CD4-positive, alpha-beta T cell (primary cell): ENCODE measurements at places on chromosomes 2 and 18.
A peak's percentile ranks its signal among the peaks of the same experiment; 100 is the strongest.

- DNase-seq = no peak
Observed at GRCh38 chr2:212037062-212037461, 501.5 kb downstream of the ERBB4 start.

GRCh38 chr2:211946960-211947359 is 591.6 kb downstream of the ERBB4 start:
- DNase-seq = no peak

GRCh38 chr2:20209373-20210109 is 15.4 kb downstream of the SDC1 start:
- no peak for DNase-seq

DNA sequence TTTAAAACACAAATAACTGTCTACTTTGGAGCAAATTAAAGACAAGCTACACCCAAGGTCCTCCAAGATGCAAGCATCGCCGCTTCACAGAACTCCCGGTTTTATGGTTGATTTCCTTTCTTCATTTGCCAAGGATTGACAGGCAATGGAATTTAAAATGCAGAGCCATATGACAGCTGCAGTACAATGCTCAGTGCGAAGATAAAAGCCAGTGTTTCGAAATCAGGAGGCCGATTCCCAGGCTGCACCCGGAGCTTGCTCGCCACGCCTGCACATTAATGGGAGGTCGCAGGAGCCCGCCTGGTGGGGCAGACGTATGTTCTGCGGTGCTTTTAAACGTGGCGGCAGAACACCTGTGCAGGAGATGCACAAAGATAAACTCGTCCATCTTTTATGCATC is 727.6 kb upstream of the SOX11 start:
- DNase-seq = no peak

GRCh38 chr2:177207101-177207500 is 5.5 kb upstream of the HNRNPA3 start:
- DNase-seq = no peak

DNA sequence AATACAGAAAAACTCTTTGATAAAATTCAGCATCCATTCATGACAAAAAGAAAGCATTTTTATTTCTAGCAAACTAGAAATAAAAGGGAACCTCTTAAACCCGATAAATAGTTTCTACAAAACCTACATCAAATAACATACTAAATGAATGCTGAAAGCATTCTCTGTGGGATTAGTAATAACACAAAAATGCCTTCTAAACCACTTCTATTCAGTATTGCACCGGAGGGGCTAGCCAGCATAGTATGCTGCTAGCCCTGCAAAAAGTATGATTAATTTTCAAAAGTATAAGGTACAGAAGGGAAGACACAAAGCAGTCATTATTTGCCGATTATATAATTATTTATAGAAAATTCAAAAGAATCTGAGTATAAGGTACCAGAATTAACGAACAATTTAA is 145.2 kb downstream of the DTNB start:
- no peak for DNase-seq

DNA sequence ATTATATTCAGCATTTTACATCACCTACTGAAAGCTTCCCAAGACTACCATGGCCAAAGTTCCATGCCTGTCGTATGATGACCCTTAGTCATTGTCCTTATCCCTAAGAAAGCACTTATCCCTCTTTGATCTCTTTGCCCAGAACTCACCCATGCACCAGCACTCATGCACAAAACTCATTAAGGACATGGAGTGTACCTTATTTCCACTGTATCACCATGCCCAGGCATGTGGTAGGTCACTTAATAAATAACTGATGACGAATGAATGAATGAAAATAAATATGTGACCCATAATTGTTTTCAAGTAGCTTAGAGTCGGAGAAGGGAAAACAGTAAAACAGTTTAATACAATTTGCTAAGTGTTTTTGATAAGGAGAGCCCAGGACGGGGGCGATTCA is 220.1 kb downstream of the IKZF2 start:
- no peak for DNase-seq

DNA sequence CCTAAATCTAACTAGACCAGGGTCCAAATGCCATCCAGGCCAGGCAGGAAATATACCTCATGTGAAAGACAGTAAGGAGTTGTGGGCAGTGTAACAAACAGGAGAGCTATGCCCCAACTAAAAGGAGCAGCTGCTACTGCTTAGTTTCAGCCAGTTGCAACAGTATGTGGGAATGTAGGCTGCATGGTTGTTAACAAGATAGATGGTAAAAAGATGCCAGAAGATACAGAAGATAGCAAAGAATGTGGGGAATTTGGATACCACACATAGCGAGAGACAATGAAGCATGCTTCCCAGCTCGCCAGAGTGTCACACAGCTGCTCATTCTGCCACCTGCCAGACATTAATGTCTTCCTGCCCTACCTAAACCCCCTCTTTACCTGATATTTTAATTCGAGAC is 39.4 kb upstream of the CYBRD1 start:
- no peak for DNase-seq

GRCh38 chr18:62781893-62782292 is 66.6 kb downstream of the PHLPP1 start:
- DNase-seq = no peak

- no peak for DNase-seq
Observed at GRCh38 chr2:95048825-95049682, 23.5 kb downstream of the MAL start.

DNA sequence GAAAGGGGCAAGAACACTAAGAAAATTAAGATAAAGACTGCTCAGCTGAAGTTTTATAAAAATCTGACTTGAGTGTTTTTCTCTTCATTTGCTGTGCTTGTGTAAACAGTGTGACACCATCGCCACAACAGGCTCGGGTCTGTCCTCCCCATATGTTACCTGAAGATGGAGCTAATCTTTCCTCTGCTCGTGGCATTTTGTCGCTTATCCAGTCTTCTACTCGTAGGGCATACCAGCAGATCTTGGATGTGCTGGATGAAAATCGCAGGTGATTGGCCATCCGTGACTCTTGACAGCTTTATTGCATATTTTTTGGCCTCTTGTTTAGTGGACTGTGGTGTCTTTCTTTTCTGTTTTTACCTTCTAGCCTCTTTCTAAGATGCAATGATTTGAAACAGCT is 22.1 kb downstream of the MFF start:
- no peak for DNase-seq

DNA sequence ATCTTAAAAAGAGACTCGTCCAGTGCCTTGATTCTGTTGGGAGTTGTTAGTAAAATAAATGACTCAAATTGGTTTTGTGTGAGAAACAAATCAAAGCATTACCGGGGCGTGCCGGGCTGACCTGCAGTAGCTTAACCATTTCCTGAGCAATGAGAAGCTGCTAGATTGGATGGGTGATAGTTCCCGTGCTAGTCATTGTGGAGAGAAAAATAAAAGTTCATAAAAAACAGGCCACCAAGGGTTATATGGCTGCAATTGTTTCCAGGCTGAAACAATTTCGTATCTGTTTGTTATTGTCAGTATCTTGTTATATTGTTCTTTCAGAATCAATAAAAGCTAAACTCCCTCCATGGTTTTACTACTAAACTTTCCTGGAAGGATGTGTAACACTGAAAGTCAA is 314.4 kb downstream of the MTX2 start:
- no peak for DNase-seq

GRCh38 chr18:64244571-64244970 is 95.7 kb upstream of the LINC00305 start:
- no peak for DNase-seq

- no peak for DNase-seq
Observed at GRCh38 chr2:212385241-212385640, 153.4 kb downstream of the ERBB4 start.

DNA sequence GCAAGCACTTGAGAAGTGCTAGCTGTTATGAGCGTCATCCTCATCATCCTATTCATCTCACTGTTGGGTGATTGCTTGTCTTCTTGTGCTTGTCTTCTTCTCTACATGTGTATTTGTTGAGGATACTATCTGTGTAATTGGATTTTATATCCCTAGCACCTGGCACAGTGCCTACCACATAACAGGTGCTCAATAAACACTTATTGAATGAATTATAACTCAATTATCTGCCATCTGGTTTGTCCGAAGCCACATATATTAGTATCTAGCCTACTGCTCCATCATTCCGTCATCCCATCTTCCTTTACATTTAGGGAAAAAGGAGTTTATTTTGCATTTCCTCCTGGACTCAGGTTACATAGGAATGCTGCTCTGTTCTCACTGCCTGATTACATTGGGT is 330.4 kb upstream of the ETAA1 start:
- no peak for DNase-seq

GRCh38 chr2:70946832-70947442 is 11.2 kb downstream of the ATP6V1B1 start:
- DNase-seq = peak; percentile 31

DNA sequence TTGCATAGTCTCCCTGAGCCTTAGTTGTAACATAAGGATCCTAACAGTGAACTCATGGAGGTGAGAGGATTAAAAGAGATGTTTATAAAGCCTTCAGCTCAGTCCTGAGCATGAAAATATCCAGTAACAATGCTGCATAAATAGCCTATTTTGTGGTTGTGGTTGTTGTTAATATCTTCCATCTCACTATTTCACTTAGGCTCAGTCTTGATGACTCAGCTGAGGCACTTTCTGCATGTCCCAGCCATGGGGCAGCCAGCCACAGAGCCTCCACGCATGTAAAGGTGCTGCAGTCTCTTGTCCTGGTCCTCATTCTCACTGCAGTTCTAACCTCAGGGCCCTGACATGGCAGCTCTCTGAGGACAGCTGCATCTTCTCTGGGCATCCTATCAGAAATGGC is 218.8 kb upstream of the PKDCC start:
- no peak for DNase-seq

DNA sequence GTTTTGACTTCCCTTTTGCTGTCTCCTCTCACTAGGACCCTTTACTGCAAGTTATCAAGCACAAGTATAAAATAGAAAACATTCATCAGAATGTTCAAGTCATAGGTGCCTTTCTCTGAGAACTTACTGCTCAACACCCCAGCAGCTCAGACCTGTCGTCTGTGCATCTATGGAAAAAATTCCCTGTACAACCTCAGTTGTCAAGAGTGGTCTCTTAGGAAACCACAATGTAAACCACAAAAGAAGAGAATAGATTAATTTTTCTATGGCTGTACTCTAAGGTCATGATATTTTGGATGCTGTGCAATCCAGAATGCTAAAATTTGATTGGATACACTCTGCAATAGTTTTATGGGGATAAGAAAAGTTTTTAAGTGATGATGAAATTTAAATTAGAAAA is 84.1 kb downstream of the RBMS1 start:
- DNase-seq = no peak

DNA sequence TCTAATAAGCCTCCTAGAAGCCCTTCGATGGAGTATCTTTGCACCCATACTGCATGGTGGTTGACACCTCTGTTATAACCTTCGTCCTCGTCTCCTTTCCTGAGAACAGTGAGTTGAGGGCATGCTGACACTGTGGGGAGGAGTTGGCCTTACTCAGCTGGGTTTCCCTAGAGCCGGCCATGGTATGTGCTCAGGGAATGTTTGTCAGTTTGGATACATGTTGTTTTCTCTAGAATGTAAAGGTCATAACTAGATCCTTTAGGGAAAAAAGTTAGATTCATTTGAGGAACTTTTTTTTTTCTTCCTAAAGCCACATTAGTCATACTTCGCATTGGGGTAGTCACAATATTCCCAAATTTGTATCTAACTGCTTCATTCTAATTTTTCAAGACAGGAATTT is 106.0 kb upstream of the FOSL2 start:
- DNase-seq = no peak

GRCh38 chr2:240869956-240870875 is 1.6 kb downstream of the AGXT start:
- DNase-seq = no peak

DNA sequence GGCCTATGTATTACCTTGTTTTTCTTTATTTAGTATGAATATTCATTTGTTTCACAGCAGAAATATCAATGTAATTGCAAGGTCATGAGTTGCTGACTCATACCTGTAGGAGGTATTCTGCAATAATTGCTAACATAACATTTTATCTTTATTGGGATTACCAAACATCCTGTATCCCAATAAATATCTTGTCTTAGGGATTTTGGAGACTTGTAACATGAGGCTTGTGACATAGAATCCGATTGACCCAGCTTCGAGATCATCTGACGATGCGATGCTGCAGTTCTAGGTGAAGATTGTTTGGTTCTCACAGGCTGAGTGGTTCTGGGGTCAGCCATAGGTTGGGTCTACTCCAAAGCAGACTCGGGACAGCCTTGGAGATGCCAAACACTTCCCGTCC is 133.4 kb upstream of the RND3 start:
- no peak for DNase-seq

DNA sequence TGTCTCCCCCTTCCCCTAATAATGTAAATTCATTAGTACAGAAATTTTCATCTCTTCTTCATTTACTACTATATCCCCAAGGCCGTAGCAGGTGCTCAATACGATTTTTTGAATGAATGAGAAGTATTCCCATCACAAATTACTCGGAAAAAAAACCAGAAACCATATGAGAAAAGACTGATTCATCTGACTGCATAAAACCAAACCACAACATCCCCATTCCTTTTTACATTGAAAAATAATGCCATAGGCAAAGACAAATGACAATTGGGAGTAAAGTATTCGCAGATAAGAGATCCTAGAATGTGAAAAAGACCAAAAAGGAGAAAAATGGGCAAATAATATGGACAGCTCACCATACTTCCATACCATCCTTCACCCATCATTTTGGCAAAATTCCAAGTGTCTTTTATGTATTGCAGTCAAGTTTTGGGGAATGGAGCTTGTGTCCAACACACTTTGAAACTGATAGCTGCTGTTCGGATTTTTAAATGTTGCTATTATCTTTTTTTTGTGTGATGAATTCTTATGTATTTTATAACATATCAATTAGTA is 1.5 kb downstream of the ZC3H8 start:
- no peak for DNase-seq
